ENCODE measurements at places on chromosomes 12 and 14.

- no peak for DNase-seq
These were observed 1.9 kb downstream of the LRCOL1 start for GRCh38 chr12:132608231-132609171.

GRCh38 chr12:71772735-71773134, 18.1 kb downstream of the RAB21 start:
- no peak for DNase-seq

- DNase-seq: no peak
These were observed 115.9 kb upstream of the PELI2 start for GRCh38 chr14:56002342-56002741.

DNA sequence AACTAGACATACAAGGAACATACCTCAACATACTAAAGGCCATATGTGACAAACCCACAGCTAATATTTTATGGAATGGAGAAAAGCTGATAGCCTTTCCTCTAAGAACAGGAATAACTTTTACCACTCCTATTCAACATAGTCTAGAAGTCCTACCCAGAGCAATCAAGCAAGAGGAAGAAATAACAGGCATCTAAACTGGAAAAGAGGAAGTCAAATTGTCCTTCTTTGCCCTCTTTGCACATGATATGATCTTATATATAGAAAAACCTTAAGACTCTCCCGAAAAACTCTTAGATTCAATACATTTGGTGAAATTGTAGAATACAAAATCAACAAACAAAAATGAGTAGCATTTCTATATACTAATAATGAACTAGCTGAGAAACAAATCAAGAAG, 110.0 kb downstream of the ATP23 start:
- no peak for DNase-seq

DNA sequence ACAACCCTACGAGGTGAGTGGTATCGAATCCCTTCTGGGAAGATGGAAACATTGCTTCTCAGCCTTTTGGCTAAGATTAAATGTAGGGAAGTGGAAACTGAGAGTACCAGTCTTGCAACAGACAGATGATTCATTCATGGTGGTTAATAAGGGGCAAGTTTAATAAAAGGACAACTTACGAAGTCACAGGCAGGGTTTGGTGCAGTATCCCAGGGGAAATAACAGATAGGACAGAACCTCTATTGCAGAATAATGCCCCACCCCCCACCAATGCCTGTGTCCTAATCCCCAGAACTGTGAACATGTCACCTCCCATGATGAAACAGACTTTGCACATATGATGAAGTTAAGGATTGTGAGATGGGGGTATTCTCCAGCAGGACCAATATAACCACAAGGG, 212.5 kb downstream of the TBX5 start:
- DNase-seq: no peak

GRCh38 chr12:11780521-11781101, 131.1 kb downstream of the ETV6 start:
- DNase-seq: peak; percentile 64

DNA sequence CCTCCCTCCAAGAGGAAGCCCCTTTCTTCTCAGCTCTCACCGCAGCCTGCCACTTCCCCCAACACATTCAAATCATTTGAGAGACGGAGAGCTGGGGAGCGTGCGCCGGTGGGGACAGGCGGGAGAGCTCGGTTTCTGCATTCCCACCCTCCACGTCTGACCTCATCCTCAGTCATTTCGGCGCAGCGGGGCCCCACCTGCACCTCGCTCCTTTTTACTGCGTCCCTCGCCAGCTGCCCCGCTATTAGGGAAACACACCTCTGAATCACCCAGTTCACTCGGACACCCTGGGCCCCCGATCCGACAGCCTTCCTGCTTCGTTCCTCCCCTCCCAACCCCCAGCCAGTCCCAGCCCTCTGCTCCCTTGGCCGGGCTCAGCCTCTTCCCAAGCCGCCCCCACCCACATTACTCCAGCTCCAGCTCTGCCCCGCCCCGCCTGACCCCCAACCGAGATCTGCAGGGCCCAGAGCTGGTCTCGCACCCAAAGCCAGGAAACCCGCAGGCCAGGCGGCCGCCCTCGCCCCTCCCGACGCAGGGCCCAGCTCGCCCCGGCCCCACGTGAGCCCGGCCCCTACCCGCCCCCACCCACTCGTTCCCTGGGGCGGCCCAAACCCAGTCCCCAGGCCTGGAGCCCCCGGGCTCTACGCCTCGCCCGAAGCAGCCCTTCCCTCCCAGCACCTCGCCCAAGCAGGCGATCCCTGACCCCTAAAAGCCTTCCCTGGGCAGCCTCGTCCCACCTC, 783 bp downstream of the CORO1C start:
- peak; percentile 36 for DNase-seq

- DNase-seq: no peak
These were observed 109.1 kb downstream of the NEDD1 start for GRCh38 chr12:97016163-97016562.

DNA sequence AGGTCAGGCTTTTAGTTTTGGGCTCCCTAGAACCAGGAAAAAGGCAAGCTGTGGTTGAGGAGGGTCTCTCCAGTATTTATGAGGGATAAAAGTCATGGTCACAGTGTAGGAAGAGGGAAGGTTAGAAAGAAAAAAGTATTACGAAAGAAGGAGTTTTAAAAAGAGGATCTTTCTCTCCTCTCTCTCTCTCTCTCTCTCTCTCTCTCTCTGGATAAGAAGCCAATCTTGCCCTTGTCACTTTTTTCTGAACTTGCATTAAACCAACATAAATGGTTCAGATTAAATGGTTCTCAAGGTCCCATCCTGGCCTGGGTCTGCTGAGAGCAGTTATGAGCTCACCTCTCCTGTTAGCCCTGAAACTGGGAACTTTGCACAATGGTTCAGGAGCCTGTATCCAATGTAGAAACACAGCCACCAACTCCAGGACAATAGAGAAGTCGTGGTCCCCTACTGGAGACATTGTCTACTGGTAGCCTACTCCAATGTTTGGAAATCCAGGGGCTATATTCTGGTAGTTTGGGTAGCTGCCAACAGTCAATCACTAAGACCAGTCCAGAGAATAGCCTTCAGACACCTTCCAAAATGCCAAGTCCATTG, 131.9 kb downstream of the DAD1 start:
- no peak for DNase-seq

GRCh38 chr12:99059824-99060511, 414.9 kb downstream of the APAF1 start:
- no peak for DNase-seq

DNA sequence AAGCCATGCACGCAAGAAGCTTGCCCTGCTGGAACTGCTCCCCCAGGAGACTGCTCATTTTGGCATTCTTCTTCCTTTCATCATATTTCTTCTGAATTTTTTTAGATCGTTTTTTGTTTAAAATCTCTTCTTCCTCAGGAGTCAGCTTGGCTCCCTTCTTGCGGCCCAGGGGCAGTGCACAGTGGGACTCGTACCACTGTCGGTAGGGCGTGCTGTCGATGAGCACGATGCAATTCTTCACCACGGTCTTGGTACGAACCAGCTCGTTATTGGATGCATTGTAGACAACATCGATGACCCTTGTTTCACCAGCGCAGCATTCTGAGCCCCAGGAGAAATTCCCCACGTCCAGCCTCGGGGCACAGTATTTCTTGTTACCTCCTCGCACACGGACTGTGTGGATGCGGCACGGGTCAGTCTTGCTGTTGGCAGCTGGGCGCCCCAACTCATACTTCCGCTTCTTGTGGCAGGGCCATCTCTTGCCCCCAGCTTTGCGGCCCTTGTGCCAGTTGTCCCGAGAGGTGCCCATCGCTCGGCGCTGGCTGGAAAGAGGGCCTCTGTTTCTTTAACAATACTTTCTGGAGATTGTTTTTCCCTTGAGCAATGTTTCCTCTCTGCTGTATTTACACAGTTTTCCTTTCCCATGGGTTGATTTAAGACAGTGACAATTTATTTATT, 452.4 kb downstream of the TMEM121 start:
- DNase-seq: no peak

DNA sequence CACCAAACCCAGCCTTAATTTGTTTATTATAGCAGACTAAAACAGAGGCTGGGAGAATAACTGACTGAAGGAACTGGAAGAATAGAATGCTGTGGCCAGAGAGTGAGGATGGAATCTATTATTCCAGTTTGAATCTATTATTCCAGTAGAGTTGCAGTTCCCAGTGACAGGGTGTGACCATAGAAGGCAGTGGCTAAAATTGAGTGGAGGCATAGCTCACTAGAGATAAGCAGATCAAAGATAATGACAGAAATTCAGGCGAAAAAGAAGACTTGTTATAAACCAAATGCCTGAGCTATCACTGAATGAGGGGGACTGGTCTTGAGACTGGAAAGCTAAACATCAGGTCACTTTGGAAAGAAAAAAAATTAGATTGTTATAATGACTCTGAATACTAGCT, 26.0 kb upstream of the SNX6 start:
- no peak for DNase-seq

DNA sequence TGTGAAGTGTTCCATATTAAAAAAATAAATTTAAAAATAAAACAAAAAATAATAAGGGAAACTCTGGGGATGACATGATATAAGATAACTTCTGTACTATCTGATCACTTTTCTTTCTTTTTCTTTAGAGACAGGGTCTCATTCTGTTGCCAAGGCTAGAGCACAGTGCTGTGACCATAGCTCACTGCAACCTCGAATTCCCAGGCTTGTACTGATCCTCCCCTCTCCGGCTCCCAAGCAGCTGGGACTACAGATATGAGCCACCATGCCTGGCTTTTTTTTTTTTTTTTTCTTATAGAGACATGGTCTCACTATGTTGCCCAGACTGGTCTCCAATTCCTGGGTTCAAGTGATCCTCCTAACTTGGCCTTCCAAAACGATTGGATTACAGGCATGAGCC, 10.4 kb upstream of the MIPOL1 start:
- DNase-seq: no peak

DNA sequence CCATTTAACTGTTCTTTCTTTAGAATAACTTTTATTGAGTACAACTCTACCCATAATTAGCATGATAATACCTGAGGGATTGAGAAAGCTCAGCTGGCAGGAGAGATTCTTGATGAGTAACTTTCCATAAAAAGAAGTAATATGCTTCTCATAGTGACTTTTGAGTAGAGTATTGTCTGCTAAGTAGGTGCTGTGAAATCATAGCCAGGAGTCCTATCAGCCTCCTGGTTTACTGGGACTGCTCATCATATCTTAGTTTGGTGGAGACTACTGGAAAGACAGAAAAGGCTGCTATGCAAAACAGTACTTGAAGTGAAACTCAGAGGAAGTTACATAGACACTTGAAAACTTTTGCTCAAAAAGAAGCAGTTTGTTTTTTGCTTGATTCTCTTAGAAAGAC, 113.3 kb upstream of the ATP2B1 start:
- DNase-seq: no peak

GRCh38 chr14:53249059-53249458, 95.9 kb upstream of the DDHD1 start:
- DNase-seq: no peak

DNA sequence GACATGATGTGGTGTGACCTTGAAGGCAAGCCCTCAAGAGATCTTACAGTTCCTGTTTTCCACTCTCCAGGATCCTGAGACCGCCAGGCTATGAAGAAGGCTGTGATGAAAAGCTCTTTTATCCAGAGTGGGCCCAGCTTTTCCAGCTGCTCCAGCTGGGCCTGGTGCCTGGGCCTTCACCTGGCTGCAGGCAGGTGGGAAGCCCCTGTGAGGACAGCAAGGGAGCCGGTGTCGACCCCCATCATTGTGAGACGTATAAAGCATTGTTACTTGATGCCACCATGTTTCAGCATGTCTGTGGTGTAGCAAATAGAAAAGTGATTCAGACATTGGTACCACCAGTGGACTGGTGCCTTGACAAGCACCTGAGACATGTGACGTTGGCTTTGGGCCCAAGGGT, 190.2 kb downstream of the KIF26A start:
- DNase-seq: no peak

GRCh38 chr12:110251381-110251780, 29.7 kb upstream of the ATP2A2 start:
- DNase-seq: no peak

DNA sequence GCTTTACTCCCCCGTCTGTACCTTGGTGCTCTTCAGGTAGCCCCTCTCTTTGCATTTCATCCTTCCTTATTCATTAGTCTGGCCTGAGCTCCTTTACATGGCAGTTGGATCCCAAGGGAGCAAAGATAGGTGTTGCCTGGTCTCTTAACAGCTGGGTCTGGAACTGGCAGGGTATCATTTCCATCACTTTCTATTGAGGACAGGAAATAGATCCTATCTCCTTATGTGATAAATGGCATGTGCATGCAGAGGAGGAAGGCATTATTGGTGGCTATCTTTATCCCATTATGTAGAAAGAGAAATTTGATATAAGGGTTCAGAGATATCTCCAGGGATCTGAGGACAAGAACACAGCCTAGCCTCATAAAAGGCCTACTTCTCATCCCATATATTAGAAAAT, 54.6 kb upstream of the OAS1 start:
- DNase-seq: no peak

DNA sequence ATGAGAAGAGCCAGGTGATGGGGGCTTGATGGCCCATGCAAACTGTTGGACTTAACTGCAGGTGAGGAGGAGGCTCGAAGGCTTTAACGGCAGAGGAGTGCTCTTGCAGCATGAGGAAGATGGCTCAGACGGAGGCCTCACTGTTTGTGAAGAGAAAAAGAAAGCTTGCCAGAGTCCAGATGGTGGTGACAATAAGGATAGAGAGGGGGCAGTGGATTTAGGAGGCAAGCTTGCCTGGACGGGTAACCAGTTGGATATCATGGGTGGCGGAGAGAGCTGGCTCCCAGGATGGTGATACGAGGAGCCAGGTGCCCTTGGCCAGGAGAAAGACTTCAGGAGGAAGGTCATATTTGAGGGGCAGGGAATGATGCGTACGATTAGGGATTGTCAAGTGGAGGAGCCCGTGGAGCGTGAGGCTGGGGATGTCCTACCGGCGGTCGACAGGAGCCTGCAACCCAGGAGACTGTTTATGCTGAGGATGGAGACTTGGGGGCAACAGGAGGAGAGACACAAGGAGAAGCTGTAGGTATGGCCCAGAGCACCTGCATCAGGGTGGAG, 71.8 kb downstream of the CACNA1C start:
- no peak for DNase-seq

- no peak for DNase-seq
These were observed 249.2 kb upstream of the PWP1 start for GRCh38 chr12:107436376-107436775.

Measured in stimulated activated naive B cell treated with anti-CD40 and anti-IgM and Interleukin-4, amounts not matched to agents 10 μg/mL and 1 μg/mL and 100 μg/mL, for 72 hours (primary cell).